ENCODE measurements at places on chromosomes 3 and 15.

DNA sequence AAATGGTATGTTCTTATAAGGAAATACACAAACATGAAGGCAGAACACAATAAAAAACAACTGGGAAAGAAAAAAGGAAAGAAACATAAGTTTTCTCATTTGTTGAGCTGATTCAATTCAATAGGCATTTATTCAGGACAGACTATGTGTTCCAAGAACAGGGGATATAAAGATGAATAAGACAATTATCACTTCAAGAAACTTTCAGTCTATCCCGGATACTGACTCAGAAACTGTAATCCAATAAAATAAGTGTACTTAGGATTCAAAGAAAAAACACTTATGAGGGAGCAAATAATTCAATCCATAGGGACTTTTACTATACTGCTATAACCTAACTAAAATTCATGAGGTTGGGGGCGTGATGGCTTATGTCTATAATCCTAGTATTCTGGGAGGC, 3.5 kb upstream of the POPDC2 start:
- no peak for DNase-seq

GRCh38 chr15:99997112-99997651, 263.9 kb upstream of the LYSMD4 start:
- no peak for DNase-seq

- DNase-seq, result no peak
Observed at GRCh38 chr15:68635141-68635540, 56.3 kb downstream of the CORO2B start.

- DNase-seq, result no peak
Observed at GRCh38 chr3:119225121-119225520, 15.6 kb downstream of the B4GALT4 start.

DNA sequence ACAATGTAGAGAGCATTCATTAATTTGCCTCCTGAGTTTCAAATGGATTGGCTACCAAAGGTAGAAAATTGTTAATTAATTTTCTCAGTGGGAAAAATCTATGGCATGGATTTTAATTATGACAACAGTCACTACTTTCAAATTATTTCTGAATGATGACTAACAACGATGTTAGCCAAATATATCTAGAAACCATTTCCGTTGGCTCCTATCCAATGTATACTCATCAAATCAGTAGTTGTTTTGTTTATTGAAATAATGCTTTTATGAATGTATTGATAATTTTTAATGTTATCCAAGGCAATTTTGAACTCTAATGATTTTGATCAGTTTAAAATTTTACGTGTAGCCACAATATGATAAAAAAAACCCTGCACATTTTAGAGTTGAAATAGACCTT, 333.4 kb downstream of the NAALADL2 start:
- no peak for DNase-seq

DNA sequence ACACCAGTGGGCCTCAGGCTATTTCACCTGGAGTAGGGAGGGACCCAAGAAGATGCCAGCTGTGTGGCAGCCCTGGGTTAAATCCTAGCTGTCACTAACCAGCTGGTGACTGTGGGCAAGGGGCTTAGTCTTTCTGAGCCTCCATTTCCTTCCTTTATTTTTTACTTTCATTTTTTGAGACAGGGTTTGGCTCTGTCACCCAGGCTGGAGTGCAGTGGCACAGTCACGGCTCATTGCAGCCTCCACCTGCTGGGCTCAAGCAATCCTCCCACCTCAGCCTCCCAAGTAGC, 108.0 kb upstream of the SMAD3 start:
- DNase-seq, result no peak

GRCh38 chr3:108473711-108474110, 36.7 kb downstream of the MYH15 start:
- DNase-seq, result no peak

DNA sequence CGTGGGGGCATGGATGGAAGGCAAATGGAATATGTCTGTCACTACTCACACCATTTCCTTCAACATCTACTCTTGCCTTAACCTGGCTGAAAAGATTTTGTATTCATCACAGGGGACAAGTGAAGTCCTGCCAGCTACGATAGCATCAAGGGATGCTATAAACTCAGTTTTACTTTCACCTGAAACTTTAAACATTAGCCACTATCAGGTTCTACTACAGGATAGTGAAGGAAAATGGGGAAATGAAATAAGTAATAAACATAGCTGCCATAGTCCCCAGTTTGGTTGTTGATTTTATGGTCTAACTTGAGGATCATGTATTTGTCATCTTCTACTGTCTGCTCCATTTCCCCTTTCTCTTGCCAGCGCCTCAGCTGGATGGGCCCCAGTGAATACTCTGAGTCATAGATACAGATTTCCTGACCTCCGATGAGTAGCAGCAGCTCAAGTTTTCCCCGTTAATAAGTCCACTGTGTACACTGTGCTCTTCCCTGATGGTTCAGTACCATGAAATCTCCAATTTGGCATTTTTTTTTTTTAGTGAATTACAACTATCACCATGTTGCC, 338.2 kb upstream of the SLCO3A1 start:
- no peak for DNase-seq

DNA sequence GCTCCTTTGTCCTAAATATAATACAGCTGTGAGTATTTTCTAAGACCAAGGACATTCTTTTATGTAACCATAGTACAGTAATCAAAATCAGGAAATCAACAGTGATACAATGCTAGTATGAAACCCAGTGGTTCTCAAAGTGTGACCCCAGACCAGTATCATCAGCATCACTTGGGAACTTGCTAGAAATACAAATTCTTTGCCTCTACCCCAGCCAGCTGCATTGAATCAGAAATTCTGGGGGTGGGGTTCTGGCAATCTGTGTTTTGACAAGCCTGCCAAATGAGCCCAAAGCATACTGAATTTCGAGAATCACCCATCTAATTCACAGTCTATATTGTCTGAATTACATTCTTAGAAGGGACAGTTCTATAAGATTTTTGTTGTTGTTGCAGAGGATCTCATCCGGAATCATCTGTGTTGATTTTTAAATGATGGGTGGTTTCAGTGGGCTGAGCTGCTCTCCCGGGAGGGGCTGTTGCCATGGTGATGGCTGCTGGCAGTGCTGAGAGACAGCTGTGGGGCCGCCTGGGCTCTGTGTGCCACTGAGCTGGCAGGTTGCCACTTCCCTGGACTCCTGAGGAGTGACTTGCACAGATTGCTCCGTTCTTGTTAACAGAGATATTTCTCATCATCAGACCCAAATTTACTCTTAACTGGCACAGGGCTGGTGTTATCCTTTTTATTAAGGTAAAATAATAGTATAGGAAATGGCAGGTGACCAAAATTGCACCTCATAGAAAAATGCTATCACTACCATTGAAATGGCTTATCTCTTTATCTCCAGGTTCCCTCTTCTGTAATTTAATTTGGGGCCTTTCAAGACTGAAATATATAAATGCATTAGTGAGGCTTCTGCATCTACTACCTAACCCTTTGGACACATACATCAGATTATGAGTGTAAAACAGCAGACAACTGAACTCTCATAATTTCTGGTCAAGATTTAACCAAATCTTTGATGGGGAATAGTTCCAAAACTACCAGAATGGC, 56.5 kb downstream of the NEK11 start:
- DNase-seq, result no peak

GRCh38 chr3:43128464-43128863, 22.6 kb upstream of the POMGNT2 start:
- DNase-seq, result no peak

GRCh38 chr3:49018707-49019006, 277 bp upstream of the DALRD3 start:
- DNase-seq, result no peak

- DNase-seq, result no peak
Observed at GRCh38 chr3:141469720-141470119, 17.1 kb upstream of the RASA2 start.

DNA sequence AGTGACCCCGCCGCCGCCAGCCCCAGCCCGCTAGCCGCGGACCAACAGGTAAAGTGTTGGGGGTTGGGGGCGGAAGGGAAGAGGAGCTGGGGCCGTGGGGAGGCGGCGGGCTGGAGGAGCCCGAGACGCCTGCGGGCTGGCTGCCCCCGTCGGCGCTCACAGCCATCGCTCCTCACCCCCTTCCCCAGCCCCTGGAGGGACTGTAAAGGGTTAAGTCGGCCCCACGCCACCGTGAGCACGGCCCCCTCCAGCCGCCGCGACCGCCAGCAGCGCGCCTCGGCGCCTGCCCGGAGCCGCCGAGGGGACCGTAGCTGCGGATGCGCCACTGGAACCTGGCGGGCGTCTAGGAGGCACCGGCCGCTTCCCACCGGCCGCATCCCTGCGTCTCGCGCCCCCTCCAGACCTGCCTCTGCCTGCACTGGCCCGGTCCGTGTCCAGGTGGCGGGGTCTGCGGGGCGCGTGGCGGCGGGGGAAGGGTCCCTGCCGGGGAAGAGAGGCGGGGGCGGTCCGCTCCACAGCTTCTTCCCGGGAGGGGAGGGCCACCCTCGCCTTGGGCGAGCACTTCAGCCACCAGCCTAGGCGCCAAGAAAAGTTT, 522 bp downstream of the MED12L start:
- DNase-seq, result no peak

- DNase-seq, result no peak
Observed at GRCh38 chr3:119783255-119783654, 1.4 kb downstream of the NR1I2 start.

DNA sequence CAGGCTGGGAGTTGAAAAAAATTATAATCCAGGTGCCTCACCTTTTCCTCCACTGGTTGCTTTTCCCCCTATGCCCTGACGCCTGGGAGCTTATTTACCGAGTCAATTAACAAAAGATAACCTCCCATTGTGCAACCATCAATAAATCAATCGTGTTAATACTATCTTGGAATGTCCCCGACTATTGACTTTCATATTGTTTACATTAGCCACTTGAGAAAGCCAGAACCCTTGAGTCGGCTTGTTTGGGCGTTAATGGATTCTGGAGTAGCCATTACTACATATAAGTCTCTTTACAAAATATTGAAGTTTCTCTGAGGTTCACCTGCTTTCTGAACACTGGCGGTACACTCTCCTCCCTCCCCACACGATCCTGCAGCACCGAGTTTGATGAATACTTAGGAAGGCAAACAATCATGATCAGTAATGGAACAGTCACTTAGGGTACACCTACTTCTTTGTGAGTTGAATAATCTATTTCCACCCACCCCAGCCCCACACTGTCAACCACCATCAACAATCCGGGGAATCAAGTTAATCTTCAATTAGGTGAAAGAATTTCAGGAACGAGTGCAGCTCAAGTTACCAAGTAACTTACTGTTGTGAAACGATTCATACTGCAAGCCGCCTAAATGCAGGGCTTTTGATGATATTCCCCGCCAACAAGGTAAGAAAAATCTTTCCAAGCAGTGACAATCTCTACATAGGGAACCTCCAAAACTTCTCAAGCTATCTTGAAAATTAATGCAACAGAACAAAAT, 159.3 kb upstream of the NR2F2 start:
- DNase-seq, result no peak

GRCh38 chr3:27194861-27195483, 174.2 kb downstream of the NEK10 start:
- no peak for DNase-seq

DNA sequence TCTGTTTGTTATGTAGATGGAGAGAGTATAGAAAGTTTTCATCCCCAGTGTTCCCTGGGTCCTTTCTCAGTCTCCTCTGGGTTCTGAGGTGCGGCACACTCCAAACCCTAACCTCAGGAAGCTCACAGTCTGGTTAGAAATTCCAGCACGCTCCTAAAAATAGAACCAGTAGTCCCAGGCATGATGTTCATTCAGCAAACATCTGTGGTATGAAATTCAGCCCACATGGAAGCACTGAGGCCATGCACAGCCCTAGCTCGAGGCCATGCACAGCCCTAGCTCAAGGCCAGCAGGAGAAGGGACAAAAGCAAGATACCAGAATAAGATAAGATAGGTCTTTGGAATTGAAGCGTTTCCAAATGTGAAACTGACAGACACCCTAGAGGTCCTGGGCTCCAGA, 82.3 kb upstream of the OXTR start:
- DNase-seq, result no peak

GRCh38 chr15:77083381-77084160, 12.7 kb upstream of the TSPAN3 start:
- peak; percentile 41 for DNase-seq

DNA sequence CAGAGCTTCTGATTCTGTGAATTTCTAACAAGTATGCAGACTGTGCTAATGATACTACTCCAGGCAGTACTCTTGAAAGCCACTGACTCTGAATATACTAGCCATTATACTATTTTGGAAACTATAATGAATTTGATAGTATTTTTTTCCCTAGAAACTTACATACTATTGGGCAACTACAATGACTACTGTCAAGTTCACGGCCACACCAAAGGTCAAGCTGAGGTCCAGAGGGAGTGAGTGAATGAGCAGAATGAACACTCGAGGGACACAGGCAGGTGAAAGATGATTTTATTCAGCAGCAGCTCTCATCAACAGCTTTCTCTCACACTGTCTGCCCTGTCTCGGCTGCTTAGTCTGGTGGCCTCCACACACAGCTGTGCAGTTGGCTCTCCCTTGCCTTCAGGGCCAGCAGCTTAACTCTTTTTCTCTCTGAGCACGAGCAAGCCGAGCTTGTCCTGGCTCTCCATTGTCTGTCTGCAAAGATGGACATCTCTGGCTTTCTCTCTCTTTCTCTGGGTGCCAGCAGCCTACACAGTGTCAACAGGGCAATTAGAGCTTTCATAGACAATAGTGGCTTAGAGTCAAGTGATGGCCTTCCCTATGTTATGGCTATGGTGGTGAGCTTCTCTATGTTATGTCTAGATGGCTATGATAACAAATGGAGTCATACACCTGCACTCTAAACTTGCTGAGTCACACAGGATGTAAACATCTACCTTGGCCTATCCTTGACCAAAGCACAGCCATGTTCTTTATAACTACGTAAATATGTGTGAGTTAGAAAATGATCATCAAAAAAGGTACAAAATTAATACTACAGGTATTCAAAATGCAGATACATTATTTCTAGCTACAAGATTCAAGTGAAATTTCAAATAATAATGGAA, 362.4 kb downstream of the CGGBP1 start:
- no peak for DNase-seq

DNA sequence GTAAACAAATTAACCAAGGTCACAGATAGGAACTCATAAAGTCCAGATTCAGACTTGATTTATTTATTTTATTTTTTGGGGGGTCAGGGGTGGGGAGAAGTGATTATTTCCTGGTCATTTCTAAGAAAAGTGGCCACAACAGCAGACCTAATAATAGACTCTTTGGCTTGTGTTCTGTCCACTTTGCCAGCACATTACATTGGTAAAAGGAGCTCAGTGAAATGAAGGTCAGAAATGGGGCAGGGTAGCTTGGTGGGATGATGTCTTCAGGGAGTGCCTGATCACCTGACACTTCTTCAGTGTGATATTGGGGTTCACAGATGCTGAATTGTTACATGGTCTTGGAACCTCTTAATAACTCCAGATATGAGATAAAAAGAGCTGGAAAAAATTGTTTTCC, 10.1 kb downstream of the VPS8 start:
- no peak for DNase-seq

DNA sequence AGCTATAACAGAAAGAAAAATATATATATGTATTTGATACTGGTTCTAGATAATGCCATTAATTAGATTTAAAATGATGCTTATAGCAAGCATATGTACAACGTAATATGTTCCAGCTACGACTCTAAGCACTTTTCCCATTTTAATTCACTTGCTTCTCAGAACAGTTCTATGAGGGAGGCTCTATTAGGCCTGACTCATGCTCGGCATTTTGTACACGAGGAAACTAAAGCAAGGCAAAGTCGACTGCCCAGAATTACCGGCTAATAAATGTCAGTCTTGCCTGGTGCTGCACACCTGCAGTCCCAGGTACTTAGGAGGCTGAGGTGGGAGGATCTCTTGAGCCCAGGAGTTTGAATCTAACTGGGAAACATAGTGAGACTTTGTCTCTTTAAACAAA, 106.0 kb downstream of the PTPRG start:
- DNase-seq, result no peak

All from stimulated activated CD8-positive, alpha-beta memory T cell treated with anti-CD3 and anti-CD28 coated beads, Interleukin-7, amount 100 ng/mL, for 4 hours (primary cell).